ENCODE measurements at places on chromosomes 3 and 15. TPM values are rescaled to one million over a fixed set of nuclear protein-coding genes. Genes with fewer than 3 reads are reported as not detected.

Gene CFAP20DC
- 2.7 TPM for total RNA-seq

Gene GOLGA8R
- 1.8 TPM for total RNA-seq

Gene CHAC1
- total RNA-seq: 12.0 TPM

Gene HTR3E
- total RNA-seq: not detected

Gene ALG1L2
- total RNA-seq: not detected

Gene HCN4
- not detected for total RNA-seq

Gene RTP1
- total RNA-seq: not detected

Gene ANKRD34C
- not detected for total RNA-seq

Gene BTLA
- not detected for total RNA-seq

Gene SUCLG2
- 52.7 TPM for total RNA-seq

Gene GOLGA8N
- 14.1 TPM for total RNA-seq

Gene LRRC49
- 8.5 TPM for total RNA-seq

Gene DPPA2
- total RNA-seq: not detected

Gene XCR1
- total RNA-seq: not detected

Gene HHATL
- not detected for total RNA-seq

Gene ASB14
- total RNA-seq: not detected

Gene LRRC31
- total RNA-seq: not detected

Gene TRAIP
- 2.6 TPM for total RNA-seq

Gene GABRR3
- total RNA-seq: not detected

Gene FOXB1
- not detected for total RNA-seq

Gene HOMER2
- total RNA-seq: 16.4 TPM

Gene C2CD4A
- total RNA-seq: not detected

Gene BCHE
- total RNA-seq: 2.2 TPM

Gene GRM2
- under 0.01 TPM for total RNA-seq

Gene FOXL2
- 8.3 TPM for total RNA-seq

Gene TMA7
- 59.2 TPM for total RNA-seq

Gene SLC22A14
- total RNA-seq: 0.49 TPM

Data from hair follicle dermal papilla cell (primary cell).